ENCODE measurements at places on chromosomes 6 and 20.

- DNase-seq, result no peak
Measured at GRCh38 chr20:47741669-47742608, 43.3 kb downstream of the SULF2 start.

GRCh38 chr20:9302091-9302462 lies 212.3 kb upstream of the LAMP5 start:
- DNase-seq, result no peak

- no peak for DNase-seq
Measured at GRCh38 chr20:33649201-33649681, 12.9 kb upstream of the C20orf144 start.

GRCh38 chr6:53658992-53659391 lies 6.6 kb downstream of the KLHL31 start:
- DNase-seq, result no peak

DNA sequence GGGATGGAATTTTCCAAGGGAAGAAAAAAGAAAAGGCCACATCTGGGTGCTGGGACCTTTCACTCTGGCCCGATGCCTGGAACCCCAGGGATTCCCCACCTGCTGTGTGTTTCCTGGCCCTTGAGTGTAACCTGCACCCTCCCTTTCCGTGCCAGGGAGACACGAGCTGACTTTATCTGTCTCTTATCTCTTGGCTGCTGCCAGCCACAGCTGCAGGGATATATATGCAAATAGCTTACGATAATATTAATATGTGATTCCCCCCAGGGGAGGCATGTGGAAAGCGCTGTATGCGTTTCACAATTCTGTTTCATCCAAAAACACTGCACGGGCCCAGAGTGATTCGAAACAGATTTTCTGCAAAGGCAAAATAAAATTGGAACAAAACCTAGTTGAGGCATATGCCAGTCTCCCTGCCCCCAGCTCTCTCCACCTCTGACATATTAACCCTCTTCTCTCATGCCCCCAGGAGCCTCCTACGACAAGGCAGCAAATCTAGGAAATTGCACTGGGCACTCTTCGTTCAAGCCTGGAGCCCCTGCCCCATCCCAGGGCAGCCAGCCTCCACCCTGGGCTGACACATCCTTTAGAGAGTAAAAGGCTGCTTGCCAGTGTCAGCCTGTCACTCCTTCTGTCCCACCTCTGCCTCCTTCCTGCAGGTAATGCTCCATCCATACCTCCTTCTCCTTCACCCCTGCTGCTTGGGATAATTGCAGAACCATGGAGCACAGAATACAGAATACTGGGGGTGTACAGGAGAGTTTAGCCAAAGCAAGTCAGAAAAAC lies 1.3 kb downstream of the RIPOR3 start:
- DNase-seq, result no peak

DNA sequence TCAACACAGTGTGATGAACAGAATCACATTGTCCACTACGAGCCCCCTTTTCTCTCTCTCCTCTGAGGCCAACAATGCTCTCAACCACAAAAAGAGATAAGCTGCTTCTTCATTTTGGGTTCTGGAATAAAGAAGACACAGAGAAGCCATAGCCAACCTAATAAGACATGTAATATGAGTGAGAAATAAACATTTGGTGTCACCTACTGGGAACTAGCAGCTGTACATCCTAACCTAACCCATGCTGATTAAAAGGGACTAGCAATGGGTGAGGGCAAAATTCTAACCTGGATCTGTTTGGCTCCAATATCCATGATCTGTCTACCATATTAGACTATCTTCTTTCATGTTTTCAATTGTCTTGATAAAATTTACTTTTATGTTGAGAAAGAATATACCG lies 369.1 kb upstream of the MARCKS start:
- no peak for DNase-seq

DNA sequence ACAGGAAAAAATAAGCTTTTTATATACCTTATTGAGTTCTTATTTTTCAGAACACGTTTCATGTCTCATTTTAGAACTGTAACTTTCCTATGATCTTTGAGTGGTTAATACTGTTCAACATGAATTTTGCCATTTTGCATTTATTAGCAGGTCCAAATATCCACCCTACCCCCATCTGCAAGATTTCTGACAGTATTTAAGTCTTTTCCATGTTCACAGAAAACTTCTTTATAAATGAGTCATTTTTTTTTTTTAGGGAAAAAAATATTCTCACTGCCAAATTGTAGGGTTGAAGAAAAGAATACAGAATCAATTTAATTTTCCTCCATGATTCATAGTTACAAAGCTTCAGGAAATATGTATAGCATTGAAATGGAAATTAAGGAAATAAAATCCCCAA lies 101.8 kb downstream of the COL21A1 start:
- DNase-seq, result no peak

DNA sequence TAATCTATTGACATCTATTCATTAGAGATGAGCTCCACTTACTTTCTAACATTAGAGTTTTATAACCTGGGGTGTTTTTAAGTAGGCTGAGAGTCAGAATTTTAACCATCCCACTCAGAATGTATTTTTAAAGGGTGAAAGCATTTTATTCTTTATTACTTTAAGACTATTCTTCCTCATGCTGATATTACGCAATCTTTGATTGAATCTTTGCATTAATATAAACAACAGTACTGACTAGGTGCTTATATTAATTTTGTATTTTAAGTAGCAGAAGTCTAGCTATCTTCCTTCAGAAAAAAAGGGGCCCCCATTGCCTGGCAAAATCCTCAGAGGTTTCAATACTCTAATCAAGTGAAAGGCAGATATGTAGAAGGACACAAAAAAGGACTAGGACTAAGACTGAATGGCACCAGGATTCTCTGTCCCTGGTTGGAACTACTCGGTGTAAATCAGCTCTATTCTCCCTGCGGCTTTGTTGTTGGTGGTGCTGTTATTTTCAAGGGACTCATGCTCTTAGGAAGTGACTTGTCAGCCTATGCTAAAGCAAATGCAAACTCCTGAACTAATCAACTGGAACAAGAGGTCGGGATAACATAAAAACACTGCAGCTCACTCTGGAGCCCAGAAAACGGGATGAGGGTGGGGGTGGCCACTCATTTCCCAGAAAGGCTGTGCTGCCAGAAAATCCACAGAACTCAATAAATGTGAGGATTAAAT lies 1324.4 kb downstream of the GRIK2 start:
- DNase-seq, result no peak

DNA sequence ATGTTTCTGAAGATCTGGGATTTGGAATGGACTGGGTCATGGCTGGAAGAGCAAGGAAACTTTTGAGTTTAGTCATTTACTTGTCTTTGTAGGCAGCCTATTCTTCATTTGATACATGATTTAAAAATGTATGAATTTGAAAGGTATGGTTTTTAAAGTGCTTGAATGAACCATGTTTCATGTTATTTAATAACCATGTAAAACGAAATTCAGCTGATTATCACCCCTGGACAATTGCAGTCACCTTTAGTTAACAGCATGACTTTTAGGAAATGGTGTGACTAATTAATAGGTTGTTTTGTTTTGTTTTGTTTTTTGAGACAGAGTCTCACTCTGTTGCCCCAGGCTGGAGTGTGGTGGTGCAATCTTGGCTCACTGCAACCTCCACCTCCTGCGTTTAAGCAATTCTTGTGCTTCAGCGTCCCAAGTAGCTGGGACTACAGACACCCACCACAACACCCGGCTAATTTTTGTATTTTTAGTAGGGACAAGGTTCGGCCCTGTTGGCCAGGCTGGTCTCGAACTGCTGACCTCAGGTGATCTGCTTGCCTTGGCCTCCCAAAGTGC lies 2.1 kb downstream of the STX11 start:
- DNase-seq, result peak; percentile 77

DNA sequence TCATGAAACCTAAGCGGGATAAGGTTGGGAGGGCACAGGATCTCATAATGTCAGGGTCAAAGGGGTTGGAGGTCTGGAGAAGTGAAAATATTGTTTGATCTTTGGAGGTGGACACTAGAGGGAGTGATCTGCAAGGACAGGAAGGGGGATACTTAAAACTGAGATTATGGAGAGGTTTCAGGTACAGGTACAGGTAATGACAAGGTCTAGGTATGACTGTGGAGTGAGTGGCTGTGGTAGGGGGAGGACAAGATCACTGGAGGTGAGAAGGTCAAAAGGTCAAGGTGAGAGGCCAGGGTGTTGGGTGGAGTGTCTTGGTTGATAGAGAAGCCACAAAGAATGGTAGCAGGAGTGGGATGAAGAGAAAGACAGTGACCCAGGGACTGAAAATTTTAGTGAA lies 16.8 kb upstream of the NOTCH4 start:
- DNase-seq, result no peak

GRCh38 chr6:116424001-116424400 lies 37.2 kb upstream of the CALHM6 start:
- no peak for DNase-seq

GRCh38 chr20:37501940-37502339 lies 19.1 kb upstream of the NNAT start:
- no peak for DNase-seq

GRCh38 chr20:62061851-62062423 lies 3.7 kb downstream of the TAF4 start:
- peak; percentile 57 for DNase-seq

GRCh38 chr6:13259393-13259792 lies 68.9 kb downstream of the TBC1D7 start:
- DNase-seq, result no peak

- no peak for DNase-seq
Measured at GRCh38 chr20:36856195-36856594, 19.7 kb upstream of the TLDC2 start.

- DNase-seq, result no peak
Measured at GRCh38 chr6:158441716-158442215, 118.1 kb upstream of the TMEM181 start.

- no peak for DNase-seq
Measured at GRCh38 chr6:38603496-38603895, 36.2 kb downstream of the BTBD9 start.

DNA sequence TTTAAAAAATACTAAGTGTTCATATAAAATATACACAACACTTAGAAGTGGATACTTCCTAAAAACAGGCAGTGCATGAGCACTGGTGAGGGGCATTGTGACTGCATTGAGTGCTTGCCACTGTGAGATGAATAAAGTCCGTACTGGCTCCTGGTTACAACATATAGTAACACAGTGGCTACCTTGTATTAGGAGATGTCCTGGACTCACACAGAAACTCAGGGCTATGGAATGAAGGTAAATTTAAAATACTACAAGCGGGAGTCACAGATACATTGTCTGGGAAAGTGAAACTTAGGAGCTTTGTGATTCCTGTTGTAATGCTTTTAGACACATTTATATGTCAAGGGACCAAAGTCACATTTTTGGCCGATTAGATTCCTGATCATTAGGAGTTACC lies 36.5 kb upstream of the HLA-G start:
- DNase-seq, result no peak

DNA sequence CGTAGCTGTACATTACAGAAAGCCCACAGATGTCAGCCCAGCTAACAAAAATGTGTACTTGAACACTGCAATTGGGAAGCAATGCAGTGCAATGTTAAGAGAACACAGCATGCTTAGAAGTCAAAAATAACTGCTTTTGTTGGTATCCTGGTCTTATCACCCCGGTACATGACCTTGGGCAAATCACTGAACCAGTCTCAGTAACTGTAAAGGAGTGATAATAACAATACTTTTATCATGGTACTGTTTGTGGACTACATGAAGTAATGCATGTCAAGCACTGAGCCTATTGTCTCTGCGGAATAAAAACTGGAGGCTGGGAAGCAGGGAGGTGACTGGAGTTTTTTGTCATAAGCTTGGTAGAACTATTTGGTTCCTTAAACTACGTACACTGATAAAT lies 44.7 kb upstream of the SPDEF start:
- DNase-seq, result no peak

- no peak for DNase-seq
Measured at GRCh38 chr6:157376706-157377230, 4.2 kb upstream of the ZDHHC14 start.

DNA sequence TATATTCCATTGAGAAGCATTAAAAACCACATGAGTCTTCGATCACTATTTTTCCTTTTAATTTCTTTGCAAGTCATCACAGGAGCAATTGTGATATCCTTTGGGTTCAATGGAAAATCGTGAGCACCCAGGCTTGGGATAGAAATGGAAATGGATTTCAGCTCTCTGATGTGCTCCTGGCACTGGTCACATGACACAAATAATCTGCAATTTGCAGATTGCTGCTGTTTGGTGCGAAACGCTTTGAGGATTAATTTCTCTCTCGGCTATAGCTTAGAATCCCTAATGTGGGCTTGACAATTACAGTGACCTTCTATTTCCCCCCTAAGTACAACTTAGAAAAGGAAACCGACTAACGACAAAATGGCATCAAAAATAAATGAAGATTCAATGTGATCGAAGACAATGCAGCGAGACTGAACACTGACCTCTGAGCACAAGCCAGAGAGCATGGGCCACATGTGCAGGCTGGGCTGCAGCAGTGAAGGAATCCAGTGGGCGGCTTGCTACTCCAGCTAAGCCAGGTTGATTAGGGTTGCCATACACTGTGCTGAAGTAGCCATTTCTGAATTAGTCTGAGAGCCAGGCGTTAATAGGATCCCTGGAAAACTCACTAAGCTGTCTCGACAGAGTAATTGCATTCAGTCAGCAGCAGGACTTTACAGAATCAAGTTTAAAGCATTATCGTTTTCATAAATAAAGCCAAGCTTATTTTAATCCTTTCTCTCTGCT lies 301.8 kb upstream of the AGPAT4 start:
- DNase-seq, result no peak

GRCh38 chr20:63067266-63067635 lies 60.5 kb upstream of the BHLHE23 start:
- no peak for DNase-seq

GRCh38 chr6:93820465-93821082 lies 401.2 kb upstream of the EPHA7 start:
- DNase-seq, result no peak

- DNase-seq, result no peak
Measured at GRCh38 chr6:11730641-11731040, 48.0 kb downstream of the ADTRP start.

GRCh38 chr20:56245761-56246160 lies 2.8 kb upstream of the MC3R start:
- DNase-seq, result no peak

DNA sequence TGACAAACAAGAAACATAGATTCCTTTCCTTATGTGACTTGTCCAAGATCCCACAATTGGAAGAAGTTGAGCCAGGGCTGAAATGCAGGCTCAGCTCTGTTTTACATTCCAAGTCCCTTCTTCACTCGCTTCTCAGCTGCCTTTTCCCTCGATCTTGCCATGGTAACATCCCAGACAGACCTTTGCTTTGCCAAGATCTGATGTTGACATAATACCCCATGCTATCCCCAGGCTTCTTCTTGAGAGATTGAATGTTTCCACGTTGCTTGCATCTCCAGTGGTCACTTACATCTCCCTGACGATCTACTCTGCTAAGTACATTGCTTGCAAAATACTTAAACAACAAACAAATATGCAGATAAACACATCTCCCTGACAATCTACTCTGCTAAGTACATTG lies 63.5 kb downstream of the TBXT start:
- DNase-seq, result no peak

All from inflammatory macrophage (primary cell).